ENCODE measurements at places on chromosomes 1 and 21. TPM values are rescaled to one million over a fixed set of nuclear protein-coding genes. Genes with fewer than 3 reads are reported as not detected.

Gene CSF3R
- total RNA-seq = not detected

Gene GBP6
- not detected for total RNA-seq

Gene KPRP
- total RNA-seq = not detected

Gene SPRR2E
- not detected for total RNA-seq

Gene IGSF3
- total RNA-seq = 19.3 TPM

Gene FCGR2B
- total RNA-seq = not detected

Gene ZFP69
- not detected for total RNA-seq

Gene RNU1-1
- total RNA-seq = not detected

Data from A549 treated with Mapracorat at 1 μM for 4 hours (cell line).